ENCODE measurements at places on chromosomes 4 and X. TPM values are rescaled to one million over a fixed set of nuclear protein-coding genes. Genes with fewer than 3 reads are reported as not detected.
A peak's percentile ranks its signal among the peaks of the same experiment; 100 is the strongest.

DNA sequence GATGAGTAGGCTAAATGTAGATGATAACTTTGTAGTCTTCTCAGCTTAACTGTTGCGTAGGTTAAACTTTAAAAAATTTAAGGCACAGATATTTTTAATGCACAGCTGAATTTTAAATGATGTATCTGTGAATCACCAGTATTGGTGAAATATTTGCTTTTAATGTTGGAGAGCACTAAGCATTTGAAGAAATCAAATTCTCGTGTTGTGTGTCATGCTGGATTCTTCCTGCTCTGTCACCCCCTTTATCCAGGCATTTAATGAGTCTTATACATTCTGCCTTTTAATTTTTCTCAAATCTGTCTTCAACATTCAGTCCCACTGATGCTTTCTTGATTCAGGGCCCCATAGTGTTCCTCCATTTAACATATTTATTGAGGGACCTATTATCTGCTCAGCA, 76.7 kb downstream of the SLC4A4 start:
- no peak for DNase-seq

- no peak for DNase-seq
These were observed 33.8 kb upstream of the FGFR3 start for GRCh38 chr4:1759170-1759817.

DNA sequence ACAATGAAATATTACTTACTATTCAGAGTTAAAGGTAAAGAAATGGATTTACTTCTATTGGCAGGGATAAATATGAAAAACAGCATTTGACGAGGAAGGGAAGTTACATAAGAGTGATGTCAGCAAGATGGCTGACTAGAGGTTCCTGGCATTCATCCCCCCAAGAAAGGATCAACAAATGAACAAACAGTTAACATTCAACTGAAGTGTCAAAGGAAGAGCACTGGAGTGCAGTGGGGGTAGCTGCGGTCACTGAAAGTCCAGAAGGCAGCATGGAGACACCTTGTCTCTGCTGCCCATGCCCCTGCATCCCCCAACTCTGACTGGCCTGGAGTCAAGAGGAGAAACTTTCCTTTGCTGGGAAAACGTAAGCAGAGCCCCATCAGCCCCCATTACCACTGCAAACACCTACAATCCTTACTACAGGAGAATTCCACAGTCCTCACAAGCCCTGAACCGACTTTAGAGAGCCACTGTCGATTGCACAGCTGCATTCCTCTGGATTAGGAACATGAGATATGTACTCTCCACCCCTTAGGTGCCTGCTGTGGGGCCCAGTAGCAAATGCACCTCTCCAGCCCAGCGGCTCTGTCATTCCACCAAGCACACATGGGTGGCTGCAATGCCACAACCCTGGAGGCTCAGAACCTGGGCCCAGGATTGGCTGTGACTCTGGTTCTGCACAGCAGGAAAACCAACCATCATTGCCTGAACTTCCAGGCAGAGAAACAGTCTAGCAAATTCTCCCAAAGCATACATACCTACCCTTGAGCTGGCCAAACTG, 79.5 kb downstream of the CBR4 start:
- DNase-seq = no peak

Gene MAOB
- total RNA-seq = not detected

DNA sequence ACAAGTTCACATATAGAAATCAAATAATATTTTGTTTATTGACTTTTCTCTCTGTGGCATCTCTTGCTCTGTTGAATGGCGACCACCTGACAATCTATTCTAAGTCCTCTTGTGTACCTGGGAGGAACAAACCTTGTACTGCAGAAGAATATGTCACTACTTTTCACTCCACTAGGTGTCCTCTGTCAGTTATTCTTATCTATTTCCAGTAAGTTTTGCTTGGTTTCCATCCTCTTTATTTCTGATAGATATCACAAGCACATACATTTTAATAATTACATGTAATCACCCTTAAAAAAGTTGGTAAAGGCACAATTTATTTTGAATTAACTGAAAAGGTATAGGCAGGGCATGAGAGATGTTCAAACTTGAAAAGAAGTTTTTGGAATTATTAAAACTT, 238.4 kb downstream of the SNCA start:
- DNase-seq = peak; percentile 5
